ENCODE measurements at places on chromosomes 11 and 22. TPM values are rescaled to one million over a fixed set of nuclear protein-coding genes. Genes with fewer than 3 reads are reported as not detected.

Gene SLN
- total RNA-seq = not detected

Gene KRTAP5-5
- total RNA-seq = not detected

Gene APOL3
- 7.9 TPM for total RNA-seq

Gene TNNI2
- total RNA-seq = not detected

Gene OR6T1
- total RNA-seq = not detected

Gene MAPK8IP1
- total RNA-seq = 10.1 TPM

Gene MAJIN
- not detected for total RNA-seq

Gene TRMU
- total RNA-seq = 30.4 TPM

Gene MMP12
- not detected for total RNA-seq

Gene TRIM29
- total RNA-seq = 0.11 TPM

Gene TSPAN32
- total RNA-seq = under 0.01 TPM

Gene API5
- 82.4 TPM for total RNA-seq

Gene MOB2
- 19.9 TPM for total RNA-seq

Gene C11orf52
- 0.25 TPM for total RNA-seq

Gene CALCA
- not detected for total RNA-seq

Gene BET1L
- 21.6 TPM for total RNA-seq

Gene TCN1
- not detected for total RNA-seq

Gene C11orf21
- not detected for total RNA-seq

Gene NOX4
- total RNA-seq = 6.7 TPM

Gene KRTAP5-2
- total RNA-seq = not detected

Gene NLRP14
- 0.50 TPM for total RNA-seq

Gene APOL4
- 0.12 TPM for total RNA-seq

Gene AKIP1
- 45.6 TPM for total RNA-seq

Gene SYT9
- total RNA-seq = 0.66 TPM

Gene OR9Q1
- not detected for total RNA-seq

Gene ZC3H12C
- 9.7 TPM for total RNA-seq

Gene ANO1
- total RNA-seq = not detected

Gene IL17REL
- not detected for total RNA-seq

Gene CATSPERZ
- total RNA-seq = not detected

Gene C11orf65
- total RNA-seq = 1.5 TPM

Gene PGA5
- total RNA-seq = not detected

Gene TIMP3
- total RNA-seq = 31.6 TPM

Gene PANX2
- 0.66 TPM for total RNA-seq

Gene ADM2
- 1.8 TPM for total RNA-seq

Measured in uterine smooth muscle cell (primary cell).